Stimulated activated CD8-positive, alpha-beta memory T cell treated with anti-CD3 and anti-CD28 coated beads, Interleukin-4, amount 100 ng/mL, for 24 hours (primary cell): ENCODE measurements at places on chromosomes 1 and 21.

DNA sequence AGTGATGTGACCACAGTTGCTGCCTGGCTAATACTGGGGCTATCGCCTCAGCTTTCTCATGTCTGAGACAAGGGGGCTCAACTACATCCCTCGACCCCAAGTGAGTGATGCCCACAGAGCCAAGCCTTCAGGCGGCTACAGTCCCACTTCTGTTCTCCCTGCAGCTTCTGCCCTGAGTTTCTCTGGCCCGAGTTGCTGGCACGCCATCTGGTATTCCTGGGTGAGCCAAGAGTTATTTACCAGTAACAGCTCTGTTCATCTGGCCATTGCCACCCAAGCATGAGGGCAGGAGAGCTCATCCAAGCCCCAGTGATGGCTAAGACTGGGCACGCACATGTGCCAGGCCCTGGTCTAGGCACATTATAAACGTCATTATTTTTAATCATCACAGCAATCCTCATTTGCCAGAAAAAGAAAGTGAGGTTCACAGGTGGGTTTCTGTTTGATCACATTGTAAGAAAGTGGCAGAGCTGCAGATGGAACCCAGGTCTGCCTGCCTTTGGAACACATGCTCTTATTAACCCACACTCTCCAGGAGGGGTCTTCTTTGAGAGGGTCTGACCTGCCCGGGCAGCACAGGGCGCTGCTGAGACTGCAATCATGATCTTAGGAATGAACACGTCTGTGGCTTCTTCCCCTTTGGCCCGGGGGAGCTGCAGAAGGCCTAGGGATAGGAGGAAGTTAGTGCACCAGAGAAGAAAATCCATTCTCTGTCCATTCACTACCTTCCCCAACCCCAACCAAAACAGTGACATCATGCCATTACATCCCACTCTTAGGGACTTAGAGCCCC lies 27.5 kb downstream of the KCND3 start:
- DNase-seq: no peak

DNA sequence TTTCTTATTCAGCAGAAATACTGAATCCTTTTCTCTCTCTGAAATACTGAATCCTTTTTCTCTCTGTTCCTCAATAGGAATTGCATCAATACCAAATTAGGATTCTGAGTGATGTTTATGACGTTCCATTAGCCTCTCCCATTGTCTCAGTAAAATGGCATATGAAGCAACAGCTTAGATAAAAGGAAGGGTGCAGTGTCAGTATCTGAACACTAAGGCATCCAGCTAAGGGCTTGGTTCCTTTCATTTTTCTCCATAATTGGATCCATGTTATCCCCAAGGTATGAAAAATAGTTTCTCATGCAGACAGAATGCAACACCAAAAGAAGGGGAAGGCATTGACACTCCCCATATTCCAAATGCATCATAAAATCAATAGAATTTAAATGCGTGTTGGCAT lies 61.5 kb upstream of the RAVER2 start:
- DNase-seq: no peak

DNA sequence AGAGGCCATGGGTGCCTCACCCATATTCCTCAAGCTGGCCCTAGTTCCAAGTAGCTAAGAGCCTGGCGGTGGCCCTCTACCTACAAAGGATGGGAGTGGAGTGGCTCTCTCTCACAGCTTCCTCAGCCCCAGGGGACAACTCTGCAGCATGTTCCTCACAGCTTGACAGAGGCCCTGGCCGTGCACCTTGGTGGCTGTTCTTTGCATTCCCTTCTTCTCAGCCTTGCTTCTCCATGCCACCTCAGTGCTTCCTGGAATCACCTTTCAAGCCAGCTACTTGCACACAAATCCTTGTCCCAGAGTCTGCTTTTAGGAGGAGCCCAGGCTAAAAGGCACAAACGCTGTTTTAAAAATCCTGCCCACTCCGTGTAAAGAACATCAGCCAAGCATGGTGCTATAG lies 69.0 kb upstream of the DIRAS3 start:
- DNase-seq: no peak

- DNase-seq: peak; percentile 35
These were observed 72.7 kb upstream of the AK4 start for GRCh38 chr1:65075123-65075976.

- no peak for DNase-seq
These were observed 87.1 kb downstream of the VCAM1 start for GRCh38 chr1:100806601-100807000.

- no peak for DNase-seq
These were observed 17.9 kb upstream of the KCNE2 start for GRCh38 chr21:34345892-34346291.

DNA sequence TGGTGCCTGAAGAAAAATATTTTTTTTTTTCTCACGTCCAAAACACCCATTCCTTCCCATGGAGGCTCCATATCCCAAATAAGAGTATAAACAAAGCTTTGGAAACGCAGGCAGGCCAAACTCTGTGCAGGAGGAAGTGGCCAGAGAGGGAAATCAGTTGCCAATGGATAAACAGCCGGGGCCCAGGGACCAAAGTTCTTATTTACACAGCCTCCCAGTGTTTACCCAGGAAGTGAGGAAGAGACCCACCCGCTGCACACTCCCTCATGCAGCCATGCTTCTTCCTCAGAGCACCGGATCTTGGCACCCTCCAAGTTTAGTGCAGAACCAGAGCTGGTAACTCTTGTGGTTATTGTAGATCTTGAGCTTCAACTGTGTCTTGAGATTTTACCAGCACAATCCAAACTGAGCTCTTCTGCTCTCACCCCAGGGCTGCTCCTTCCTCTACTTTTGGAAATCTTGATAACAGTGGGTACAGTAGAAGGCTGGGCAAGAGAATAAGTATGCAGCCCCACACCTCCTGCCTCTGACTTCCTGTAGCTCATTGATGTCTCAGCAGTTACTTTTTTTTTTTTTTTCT lies 14.2 kb downstream of the MARCKSL1 start:
- DNase-seq: no peak

DNA sequence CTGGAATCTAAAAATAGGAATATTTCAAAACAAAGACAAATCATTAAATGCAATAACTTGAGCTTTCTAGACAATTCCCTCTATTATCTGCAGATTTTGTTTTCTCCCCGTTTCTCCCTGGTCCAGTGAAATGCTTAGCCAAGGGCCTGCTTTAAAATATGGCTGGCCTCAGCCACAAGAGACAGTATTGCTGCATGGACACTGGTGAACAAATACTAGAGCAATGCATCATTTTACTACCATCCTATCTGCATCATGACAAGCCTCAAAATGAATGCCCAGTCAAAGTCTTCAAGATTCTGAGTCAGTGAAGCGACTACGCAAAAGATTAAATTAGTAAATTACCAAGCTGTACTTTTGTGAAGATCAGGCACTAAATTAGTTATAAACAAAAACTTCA lies 80.5 kb downstream of the ENAH start:
- no peak for DNase-seq

DNA sequence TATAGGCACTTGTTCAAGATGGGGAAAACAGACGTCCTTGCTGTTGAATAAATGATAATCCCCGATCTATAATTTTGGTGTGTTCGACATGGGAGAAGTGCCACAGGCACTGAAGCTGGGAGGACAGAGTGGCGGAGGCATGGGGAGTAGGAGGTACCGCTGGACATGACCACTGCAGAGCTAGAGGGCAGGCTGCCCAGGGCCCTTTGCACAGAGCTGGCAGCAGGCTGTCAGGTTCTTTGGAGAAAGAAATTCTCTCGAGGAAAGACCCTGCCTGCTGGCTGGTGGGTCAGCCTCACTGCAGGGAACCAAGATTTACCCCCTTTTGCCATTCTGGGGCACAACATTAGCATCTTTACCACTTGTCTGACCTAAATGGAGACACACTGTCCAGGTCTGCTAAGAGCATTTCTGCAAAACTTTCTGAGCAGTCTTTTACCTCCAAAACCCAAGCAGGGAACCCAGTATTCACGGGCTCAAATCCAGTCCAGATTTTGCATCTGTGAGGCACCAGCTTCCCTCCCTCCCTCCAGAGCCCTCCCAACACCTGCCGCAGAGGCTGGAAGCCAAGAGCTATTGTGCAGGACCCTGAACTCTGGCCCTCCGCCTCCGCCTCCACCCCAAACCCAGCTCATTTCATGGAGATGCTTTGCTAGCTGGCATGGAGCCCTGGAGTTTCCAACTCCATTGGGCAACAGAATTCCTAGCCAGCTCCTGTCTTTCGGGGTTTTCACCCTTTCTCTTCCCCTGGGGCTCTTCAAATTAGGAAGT lies 142.3 kb downstream of the PLXNA2 start:
- DNase-seq: no peak

GRCh38 chr21:42794551-42794950 lies 84.8 kb downstream of the WDR4 start:
- DNase-seq: no peak

DNA sequence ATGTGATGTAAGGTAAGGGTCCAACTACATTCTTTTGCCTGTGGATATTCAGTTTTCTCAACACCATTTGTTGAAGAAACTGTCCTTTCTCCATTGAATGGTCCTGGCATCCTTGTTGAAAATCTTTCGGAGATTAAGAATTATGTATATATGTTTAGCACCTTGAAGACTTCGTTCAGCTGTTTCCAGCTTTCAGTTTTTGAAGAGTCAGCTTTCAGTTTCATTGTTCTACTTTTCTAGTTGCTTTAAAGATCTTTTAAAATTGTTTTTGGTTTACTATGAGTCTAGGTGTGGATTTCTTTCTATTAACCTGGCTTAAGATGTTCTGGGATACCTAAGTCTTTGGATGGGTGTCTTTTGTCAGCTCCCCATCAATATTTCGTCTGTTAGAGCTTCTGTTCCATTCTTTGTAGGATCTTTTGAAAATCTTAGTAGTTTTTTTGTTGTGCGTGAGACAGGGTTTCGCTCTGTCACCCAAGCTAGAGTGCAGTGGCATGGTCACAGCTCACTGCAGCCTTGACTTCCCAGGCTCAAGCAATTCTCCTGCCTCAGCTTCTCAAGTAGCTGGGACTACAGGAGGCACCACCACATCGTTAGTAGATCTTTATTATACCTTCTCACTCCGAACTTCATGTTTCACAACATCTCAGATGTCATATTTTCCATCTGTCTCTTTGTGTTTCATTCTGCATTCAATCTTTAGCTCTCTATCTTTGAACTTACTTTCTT lies 353.5 kb upstream of the B3GALT2 start:
- DNase-seq: no peak

DNA sequence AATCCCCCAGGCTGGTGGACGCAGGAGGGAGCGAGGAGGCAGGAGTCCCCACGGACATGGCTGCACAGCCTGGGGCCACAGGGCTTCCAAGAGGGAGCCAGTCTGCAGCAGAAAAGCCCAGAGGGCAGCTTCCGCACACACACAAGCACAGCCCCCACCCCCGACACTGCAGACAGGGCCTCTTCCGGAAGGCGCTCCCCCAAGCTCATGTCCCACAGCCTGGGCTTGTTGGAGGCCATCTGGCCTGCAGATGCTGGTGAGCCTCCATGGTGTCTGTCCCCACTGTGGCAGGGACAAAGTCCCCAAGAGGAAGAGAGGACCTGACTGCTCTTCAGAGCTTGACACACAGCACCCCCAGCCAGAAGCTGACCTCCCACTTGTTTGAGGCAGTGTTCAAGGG lies 13.4 kb upstream of the KIAA1614 start:
- DNase-seq: no peak

DNA sequence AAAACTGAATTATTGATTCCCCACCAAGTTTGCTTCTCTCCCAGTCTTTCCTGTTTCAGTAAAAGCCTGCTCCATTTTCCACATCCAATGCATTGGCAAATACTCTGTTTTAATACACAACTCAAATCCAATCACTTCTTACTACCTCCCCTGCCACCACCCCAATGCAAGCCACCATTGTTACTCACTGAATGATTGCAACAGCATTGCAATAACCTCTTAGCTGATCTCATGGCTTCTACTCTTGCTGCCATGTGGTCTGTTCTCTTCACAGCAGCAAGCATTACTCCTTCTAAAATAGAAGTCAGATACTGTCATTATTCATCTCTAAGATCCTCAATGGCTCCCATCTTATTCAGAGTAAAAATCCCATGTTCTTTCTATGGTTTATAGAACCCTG lies 123.4 kb downstream of the ATP6V1G3 start:
- no peak for DNase-seq

- DNase-seq: peak; percentile 88
These were observed at the start of gene SSBP3 for GRCh38 chr1:54406339-54407153. Gene SSBP3 (minus strand): TSS chr1:54406394.

GRCh38 chr1:217712925-217713597 lies 81.9 kb downstream of the SPATA17 start:
- no peak for DNase-seq

DNA sequence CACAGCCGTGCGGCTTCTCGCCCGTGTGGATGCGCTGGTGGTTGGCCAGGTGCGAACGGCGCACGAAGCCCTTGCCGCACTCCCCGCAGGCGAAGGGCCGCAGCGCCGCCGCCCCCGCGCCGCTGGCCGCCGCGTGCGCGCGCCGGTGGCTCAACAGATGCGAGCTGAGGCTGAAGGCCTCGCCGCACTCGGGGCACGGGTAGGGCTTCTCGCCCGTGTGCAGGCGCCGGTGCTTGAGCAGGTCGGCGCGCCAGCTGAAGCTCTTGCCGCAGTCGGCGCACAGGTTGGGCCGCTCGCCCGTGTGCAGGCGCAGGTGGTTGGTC lies 24.9 kb downstream of the ZNF697 start:
- DNase-seq: no peak

DNA sequence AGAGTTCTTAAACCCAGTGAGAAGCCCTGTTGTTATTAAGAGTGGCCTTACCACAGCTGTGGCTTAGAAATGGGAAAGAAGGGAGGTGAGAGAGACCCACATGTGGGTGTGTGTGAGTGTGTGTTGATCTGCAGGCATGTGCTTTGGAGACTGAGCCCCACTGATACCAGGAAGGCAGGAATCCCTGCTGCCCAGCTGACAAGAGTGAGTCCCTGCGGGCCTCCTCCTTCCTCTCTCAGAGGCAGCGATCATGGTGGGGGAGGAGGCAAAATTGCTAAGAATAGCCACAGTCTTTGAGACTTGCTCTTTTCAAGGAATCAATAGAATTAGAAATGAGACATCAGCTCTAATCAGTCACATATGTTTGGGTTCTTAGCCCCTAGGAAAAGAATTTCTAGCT lies 87.0 kb upstream of the WARS2 start:
- no peak for DNase-seq
